Kidney epithelial cell (primary cell): ENCODE measurements at places on chromosomes 6 and 20. TPM values are rescaled to one million over a fixed set of nuclear protein-coding genes. Genes with fewer than 3 reads are reported as not detected.

DNA sequence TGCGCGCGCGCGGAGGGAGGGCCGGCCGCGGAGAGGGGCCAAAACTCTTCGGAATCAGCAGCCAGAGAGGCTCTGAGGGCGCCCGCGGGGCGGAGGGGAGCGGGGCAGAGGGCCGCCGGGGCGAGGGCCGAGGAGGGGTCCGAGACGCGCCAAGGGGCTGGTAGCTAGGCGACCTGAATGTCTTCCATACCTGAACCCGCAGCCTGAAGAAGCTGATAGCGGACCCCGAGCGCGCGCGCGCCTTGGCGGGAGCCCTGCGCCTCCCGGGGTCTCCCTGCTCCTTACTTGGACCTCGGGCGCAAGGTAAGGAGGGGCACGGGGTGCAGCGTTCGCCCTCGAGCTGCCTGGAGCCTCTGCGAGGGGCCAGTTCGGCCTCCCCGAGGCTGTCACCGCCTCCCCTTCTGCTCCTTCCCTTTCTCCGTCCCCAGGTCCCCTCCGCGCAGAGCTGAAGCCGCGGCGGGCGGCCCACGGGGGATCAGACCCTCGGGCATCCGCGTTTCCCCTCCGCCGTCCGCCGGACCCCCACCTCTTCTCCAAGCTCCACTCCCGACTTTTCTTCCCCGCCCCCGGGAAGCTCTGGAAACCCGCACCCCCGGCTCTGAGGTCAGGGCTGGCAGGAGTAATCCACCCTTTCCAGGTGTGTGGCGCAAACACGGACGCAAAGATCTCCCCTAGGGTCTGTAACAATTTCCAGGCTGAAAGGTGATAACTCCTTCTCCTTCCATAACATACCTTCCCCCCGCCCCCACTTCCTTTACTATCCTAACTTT is 13.1 kb upstream of the DEK start:
- DNase-seq = no peak

DNA sequence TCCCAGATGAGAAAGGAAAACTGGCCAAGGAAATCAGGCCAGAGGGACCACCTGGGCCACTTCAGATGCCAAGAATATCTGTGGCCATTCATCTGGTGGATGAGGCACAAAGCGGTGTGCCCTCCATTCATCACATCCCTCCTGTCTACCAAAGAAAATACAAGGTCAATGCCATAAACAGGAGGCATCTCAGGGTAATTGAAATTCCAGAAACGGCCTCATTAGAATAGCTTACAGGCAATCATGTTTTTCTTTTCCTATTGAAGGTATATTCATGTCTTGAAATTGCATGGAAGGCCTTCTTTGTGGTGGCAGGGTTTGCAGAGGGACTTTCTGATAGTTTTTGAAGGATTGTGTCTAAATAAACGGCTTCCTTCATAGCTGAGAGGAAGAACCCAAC is 578.3 kb downstream of the HAO1 start:
- no peak for DNase-seq

- DNase-seq = no peak
These were observed 42.8 kb downstream of the APCDD1L start for GRCh38 chr20:58472273-58473018.

- no peak for DNase-seq
These were observed 26.3 kb upstream of the ZFP64 start for GRCh38 chr20:52217689-52218395.

Gene SNX21
- total RNA-seq = 24.7 and 28.4 TPM in 2 replicates

GRCh38 chr6:105620878-105621277 is 218.0 kb upstream of the PREP start:
- DNase-seq = no peak

DNA sequence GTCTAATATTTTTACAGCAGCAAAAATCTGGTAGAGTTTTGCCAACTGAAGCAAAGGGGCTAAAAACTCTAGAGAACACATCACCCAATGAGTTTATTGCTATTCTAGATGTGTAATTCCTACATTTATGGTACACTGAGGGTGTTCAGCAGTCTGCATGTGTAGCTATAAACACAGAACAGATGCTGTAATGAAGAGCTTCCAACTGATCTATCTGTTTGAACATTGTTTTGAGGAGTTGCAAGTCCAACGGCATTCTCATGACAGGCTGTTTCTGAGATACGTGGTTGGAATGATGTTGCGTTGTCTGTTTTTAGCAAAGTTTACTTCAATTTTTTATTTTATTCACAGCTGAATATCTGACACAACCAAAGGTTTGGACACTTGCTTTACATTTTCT is 141.2 kb upstream of the RAB32 start:
- DNase-seq = no peak

DNA sequence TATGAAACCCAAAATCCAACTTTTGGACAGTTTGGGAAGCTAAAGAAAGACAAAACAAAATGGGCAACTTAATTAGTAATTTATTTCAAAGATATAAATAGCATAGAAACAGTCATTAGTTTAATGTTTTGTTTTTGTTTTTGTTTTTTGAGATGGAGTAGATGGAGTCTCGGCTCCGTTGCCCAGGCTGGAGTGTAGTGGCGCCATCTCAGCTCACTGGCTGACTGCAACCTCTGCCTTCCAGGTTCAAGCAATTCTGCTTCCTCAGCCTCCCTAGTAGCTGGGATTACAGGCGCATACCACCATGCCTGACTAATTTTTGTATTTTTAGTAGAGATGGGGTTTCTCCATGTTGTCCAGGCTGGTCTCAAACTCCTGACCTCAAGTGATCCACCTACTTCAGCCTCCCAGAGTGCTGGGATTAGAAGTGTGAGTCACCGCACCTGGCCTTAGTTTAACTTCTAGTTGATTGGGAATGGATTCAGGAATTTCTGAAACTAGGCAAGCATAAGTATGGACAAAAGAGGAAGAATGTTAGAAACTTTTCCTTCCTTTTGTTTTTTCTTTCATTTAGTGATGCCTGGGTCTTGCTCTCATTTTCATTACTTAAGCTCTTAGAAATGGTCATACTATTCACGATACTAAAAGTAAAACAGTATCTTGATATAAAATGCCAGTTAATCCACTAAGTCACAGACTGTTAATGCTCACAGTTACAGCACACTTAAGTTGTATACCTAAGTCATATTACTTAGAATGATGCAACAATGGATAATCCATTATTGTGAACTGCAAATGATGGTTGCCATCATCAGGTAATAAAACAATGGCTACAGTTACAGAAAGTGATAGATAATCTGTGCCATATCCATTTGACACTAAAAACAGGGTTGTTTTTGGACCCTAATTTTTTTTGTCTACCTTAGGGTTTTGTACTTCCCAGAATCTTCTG is 8.2 kb downstream of the SENP6 start:
- no peak for DNase-seq

Gene ZNF335
- 20.3 and 26.7 TPM in 2 replicates for total RNA-seq
